ENCODE measurements at places on chromosomes 5 and 9.

DNA sequence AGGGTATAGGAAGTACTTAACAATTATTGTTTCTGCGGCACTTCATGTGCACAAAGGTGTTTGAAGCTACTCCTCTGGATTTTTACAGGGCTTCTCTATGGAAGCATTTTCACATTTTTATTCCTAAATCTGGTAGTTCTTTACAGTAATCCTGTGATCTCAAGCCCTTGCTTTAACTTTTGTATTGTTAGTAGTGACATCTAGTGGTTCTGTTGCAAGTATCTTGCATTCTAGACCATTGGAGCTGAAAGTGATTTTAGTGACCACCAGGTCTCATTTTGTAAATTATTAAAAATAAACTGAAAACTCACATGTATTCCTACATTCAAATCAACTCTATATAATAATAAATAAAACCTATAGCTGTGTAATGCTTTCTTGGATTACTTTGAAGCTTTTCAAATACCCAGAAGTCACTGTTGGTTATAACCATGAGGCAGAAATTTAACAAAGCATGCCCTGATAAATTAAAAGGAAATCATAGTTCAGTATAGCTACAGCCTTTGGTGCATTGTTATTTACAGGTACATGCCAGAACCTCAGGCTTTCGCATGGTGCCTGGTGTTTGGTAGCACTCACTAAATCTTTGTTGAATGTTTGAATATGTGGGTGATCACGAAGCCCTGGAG lies 18.9 kb downstream of the RPS23 start:
- no peak for DNase-seq

DNA sequence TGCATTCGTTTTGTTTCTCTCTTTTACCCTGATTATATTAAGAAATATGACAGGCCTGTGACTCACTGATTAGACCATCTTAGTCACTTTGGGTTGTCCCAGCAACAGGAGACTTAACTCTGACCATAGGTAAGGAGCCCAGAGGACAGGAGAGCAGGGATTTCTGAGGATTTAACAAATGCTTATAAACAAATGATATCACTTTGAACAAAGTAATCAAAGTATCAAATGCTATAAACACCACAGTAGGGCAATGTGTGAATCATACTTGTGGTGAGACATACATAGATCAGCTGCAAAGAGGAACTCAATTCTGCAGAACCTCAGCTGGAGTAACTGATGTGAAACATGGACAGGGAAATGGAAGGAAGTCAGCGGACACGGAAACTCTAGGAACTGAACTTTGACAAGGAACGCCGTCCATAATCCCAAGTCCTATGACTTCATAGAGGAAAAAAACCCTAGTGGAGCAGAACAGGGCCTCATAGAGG lies 190.6 kb upstream of the MSX2 start:
- DNase-seq, result no peak

GRCh38 chr9:134618163-134618832 lies 23.3 kb upstream of the COL5A1 start:
- DNase-seq, result no peak

- DNase-seq, result no peak
These were observed 5.3 kb downstream of the MACROH2A1 start for GRCh38 chr5:135393691-135394090.

GRCh38 chr5:56269216-56269927 lies 36.2 kb upstream of the ANKRD55 start:
- DNase-seq, result no peak

DNA sequence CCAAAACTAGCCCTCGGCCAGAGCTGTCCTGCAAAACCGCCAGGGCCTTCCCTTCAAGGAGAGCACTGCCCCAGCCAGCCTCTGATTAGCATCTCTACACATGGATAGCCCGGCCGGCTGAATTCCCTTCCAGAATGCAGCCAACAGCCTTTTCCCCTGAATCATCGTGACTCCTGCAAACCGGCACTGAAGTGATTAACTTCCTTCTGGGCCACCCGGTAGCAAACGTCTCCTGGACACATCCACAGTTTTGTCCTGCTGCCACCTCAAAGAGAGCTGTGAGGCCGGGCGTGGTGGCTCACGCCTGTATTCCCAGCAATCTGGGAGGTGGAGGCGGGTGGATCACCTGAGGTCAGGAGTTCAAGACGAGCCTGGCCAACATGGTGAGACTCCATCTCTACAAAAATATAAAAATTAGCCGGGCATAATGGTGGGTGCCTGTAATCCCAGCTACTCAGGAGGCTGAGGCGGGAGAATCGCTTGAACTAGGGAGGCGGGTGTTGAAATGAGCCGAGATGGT lies 21.1 kb upstream of the EEIG1 start:
- no peak for DNase-seq

- DNase-seq, result no peak
These were observed 38.3 kb upstream of the SMAD5 start for GRCh38 chr5:136094189-136094912.

- no peak for DNase-seq
These were observed 22.6 kb upstream of the LMX1B start for GRCh38 chr9:126591083-126591482.

GRCh38 chr5:143174714-143175398 lies 228.6 kb downstream of the NR3C1 start:
- no peak for DNase-seq

DNA sequence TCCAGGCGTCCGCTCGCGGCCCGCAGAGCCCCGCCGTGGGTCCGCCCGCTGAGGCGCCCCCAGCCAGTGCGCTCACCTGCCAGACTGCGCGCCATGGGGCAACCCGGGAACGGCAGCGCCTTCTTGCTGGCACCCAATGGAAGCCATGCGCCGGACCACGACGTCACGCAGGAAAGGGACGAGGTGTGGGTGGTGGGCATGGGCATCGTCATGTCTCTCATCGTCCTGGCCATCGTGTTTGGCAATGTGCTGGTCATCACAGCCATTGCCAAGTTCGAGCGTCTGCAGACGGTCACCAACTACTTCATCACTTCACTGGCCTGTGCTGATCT lies 294 bp downstream of the ADRB2 start:
- DNase-seq, result no peak

DNA sequence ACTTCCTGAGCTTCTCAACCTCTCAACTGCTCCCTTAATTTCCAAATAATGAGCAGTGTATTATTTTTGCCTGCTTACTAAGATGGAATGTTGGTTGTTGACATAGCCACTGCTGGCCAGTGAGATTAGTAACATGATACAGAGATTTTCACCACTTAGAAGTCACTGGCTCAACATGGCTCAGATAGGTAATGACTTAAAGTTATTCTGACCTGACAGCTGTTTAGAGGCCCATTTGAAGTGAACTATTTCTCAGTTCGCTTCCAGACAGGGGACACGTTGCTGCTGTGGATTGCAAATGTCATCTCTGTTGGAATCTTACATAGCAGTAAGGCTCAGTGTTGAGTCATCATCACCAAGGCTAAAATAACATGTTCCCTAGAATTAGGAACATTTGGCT lies 490.2 kb downstream of the TLE4 start:
- DNase-seq, result no peak

DNA sequence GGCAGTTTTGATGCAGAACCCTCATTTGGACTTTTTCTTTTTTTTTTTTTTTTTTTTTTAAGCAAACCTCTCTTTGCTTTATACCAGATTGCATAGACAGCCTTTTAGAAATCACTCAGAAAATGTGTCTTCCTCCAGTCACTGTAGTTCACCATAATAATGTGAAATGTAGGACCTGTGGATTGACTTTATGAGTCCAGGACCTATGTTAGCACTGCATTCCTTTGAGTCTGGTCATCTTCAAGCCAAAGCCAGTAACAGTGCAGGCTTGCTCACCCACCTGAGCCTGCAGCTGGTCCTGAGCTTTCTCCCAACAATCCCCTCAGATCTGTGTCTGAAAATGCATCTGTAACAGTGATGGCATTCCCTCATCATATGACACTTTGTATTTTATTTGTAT lies 110.7 kb upstream of the NFIL3 start:
- DNase-seq, result no peak

DNA sequence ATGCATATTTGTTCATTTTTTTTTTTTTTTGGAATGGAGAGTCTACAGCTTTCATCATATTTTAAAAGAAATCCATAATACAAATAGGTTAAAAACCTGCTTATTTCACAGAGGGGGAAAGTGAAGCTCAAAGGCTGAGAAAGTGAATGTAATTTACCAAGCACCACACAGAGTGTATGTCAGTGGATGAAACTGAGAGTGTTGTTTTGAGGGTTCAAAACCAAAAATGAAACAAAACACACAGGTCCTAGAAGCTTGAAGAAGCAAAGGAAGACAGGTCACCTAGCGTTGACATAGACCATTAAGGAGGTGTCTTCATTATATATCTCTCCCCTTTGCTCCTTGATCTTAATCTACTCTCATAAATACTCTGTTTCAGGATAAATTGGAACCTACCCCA lies 7.5 kb downstream of the NMUR2 start:
- DNase-seq, result no peak

- DNase-seq, result no peak
These were observed 493.5 kb downstream of the EBF1 start for GRCh38 chr5:158606233-158606632.

GRCh38 chr9:135482015-135482754 lies 2.6 kb downstream of the PPP1R26 start:
- DNase-seq, result no peak

- no peak for DNase-seq
These were observed 1672.0 kb upstream of the CDH9 start for GRCh38 chr5:28710360-28710759.

- no peak for DNase-seq
These were observed 40.8 kb upstream of the GABRG2 start for GRCh38 chr5:162026803-162027202.

DNA sequence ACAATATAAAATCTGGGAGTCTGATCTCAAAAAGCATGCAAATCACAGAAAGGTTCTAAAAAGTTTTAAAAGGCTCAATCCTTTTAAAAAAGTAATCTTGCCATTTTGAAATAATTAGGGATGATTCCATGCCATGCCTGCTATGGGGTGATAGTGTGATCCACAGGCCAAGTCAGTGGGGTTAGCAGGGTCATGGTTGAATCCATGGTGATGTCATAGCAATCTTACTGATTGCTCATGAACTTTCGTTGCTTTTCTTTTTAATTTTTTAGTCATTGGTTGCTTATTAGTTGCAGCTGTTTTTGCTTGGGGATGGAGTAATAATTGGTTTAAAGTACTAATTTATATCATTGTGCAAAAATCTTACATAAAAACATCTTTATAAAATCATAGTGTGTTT lies 485.0 kb downstream of the ENC1 start:
- DNase-seq, result no peak

DNA sequence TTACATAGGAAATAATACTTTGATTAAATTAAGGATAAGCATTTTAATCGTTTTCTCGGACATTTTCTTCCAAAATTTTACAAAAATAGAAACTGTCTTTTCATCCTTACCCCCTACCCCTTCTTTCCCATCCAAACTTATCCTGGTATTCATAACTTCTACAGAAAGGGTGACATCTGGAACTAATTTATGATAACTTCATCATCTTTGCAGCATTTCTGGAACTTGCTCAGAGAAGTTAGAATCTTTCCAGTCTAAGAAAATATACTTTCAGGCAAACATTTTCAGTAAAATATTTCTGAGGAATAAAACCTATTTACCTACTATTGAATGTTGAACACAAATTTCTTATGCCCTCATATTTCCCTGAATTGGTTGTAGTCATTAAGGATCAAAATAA lies 309.0 kb downstream of the MAN2A1 start:
- no peak for DNase-seq

DNA sequence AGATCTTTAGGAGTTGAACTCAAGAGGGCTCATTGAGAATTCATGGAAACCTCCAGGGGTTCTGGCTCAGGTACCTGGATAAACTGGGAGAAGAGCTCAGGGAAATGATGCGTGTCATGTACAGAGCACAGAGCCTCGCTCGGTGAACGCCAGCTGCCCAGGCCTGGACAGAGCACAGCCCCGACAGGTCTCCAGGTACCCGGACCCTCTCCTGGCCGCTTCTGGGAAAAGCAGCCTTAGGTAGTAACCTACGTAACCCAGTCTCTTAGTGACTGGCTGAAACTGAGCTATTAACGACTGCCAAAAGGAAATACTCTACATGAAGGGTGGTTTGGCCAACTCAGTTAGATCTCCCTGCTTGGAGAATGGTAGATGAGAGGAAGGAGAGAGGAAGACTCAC lies 157.4 kb downstream of the TTLL11 start:
- DNase-seq, result no peak

- no peak for DNase-seq
These were observed 149.9 kb downstream of the ISOC1 start for GRCh38 chr5:129244478-129244877.

GRCh38 chr5:85388770-85389169 lies 1004.1 kb upstream of the EDIL3 start:
- DNase-seq, result no peak

- DNase-seq, result no peak
These were observed 45.2 kb upstream of the FYB1 start for GRCh38 chr5:39264528-39264927.

- no peak for DNase-seq
These were observed 128.9 kb upstream of the CCNH start for GRCh38 chr5:87541676-87542075.

GRCh38 chr9:68492806-68493205 lies 47.9 kb downstream of the TMEM252 start:
- no peak for DNase-seq

GRCh38 chr9:111803924-111804323 lies 9.2 kb upstream of the SHOC1 start:
- no peak for DNase-seq

GRCh38 chr9:119370816-119371215 lies 1.6 kb upstream of the BRINP1 start:
- no peak for DNase-seq
